ENCODE measurements at places on chromosomes 1 and 21.

DNA sequence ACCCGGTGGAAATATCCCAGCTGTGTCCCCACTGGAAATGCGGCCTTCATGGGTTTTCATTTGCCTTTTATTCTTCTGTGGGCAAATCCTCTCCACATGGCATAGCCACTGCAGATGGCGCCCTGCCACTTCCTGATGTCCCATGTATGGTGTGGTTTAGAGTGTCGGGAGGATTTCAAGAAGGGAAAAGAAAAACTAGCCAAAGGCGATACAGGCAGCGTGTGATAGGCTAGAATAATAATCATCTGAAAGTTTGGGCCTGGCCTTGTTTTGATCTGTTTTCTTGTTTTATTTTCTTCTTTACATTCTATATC is 123.6 kb downstream of the PEX14 start:
- no peak for DNase-seq

- DNase-seq = no peak
Observed at GRCh38 chr1:90400131-90400530, 317.0 kb downstream of the BARHL2 start.

GRCh38 chr1:29889776-29890175 is 653.5 kb downstream of the PTPRU start:
- no peak for DNase-seq

DNA sequence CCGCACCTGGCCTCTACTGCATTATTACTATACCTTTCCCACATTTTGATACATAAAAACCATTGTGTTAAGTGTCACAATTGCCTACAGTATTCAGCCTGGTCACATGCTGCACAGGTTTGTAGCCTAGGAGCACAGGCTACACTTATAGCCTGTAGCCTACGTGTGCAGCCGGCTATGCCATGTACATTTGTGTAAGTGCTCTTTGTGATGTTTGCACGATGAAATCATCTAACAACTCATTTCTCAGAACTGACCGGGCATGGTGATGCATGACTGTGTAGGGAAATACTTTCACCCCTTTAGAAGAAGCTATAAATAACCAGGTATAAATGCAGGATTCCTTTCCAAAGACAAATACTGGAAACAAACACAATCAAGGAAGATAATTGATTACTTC is 12.1 kb downstream of the ERG start:
- peak; percentile 41 for DNase-seq

DNA sequence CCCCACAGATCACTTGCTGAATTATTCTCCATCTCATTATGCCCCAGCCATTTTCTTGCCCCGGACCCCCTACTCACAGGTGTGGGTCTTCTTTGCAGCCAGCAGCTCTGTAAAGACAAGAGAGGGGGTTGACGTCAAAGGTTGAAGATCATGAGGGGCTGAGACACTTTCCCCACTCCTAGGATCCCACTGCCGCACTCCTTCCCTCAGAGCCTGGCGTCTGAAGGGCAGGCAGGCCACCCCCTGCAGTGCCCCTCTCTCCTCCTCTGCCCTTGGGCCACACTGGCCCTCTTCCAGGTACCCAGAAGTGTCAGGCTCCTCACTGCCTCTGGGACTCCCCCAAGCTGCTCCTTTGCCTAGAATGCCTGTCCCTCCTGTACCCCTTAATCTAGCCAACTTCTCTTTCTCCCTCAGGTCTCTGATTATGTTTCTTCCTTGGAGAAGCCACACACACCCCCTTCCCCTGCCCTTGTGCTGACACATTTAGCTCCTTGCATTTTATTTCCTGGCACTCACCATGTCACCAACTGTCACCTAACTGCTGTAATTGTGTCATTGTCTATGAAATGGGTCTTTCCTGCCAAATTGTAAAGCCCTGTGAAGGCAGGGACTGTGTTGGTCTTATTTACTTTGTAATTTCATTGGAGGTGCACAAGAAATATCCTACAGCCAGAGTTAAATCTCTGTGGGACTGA is 2.1 kb downstream of the RORC start:
- DNase-seq = no peak

GRCh38 chr1:73066866-73067265 is 784.5 kb upstream of the NEGR1 start:
- no peak for DNase-seq

- peak; percentile 42 for DNase-seq
Observed at GRCh38 chr1:60596791-60597750, 485.3 kb upstream of the NFIA start.

DNA sequence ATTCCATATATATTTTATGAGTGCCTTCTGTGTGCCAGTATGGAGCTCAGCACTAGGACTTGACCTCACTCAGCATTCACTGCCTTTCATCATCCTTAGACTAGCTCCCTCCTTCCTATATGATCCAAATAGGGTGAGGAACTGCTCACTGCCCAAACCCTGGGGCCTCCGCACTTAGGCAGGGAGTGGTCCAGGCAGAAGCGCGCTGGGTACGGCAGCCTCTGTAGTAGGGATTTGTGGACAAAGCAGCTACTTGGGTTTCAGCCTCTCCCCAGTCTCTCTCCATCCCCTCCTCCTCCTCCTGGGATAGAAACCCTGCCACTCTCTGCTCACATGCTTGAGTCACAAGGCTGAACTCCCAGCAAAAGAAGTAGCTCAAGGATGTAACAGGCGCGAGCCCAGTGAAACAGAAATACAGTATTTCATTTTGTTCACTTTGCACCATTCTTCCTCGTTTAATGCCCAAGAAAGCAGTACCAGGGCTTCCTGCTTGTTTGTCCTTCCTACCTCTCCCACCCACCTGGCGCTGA is 32.9 kb downstream of the PLEKHA6 start:
- no peak for DNase-seq

DNA sequence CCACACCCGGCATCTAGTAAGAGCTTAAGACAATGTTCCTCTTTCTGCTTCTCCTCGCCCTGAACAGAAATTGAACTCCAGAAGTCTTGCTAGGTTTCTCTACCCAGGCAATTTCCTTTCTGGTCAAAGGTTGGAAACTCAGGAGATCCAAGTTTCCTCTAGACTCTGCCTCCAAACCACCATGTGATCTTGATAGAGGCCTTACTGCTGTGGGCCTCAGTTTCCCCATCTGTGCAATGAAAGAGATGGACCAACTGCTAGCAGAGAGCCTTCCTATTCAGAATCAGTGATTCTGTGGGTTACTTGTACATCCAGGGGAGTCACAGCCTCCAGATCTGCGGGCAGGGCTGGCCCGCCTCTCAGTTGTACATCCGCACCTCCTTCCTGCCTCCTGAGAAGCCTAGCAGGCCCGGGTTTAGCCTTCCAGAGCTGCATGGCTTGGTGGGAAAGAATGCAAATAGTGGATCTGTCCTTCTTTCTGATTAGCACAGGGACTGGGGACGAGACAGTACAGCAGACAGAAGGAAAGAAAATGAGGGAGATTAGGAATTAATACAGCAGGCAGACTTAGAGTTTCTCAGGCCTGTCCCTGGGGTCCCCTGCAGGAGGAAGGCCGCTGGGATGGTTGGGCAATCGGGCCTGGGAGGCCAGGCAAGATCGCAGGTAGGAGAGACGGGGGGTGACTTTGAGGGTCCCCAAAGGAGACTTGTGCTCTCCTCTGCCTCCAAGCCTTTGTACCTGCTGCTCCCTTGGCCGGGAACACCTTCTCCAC is 83.9 kb downstream of the PAX7 start:
- DNase-seq = no peak

- DNase-seq = no peak
Observed at GRCh38 chr1:53545663-53546408, 86.6 kb downstream of the DMRTB1 start.
